ENCODE measurements at places on chromosomes 4 and X.

- DNase-seq: peak; percentile 31
Measured at GRCh38 chr4:138915756-138916155, 99.8 kb upstream of the NOCT start.

DNA sequence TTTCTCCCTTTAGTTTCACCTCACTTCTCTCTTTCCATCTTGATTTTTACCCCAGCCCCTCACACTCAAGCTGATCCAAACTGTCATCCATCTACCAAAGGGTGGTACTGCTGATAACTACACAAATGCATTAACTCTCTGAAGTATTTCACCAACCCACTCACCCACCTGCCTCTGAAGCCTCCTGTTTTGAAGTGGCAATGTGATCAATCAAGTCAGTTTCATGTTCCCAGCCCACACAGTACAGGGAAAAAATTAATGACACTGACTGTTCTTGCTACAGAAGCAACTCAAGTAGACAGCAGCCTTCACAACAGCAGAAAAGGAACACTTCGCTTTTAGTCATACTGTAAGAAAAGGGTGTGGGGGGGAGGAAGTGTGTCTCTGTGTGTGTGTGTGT is 183.0 kb upstream of the NOCT start:
- DNase-seq: no peak

DNA sequence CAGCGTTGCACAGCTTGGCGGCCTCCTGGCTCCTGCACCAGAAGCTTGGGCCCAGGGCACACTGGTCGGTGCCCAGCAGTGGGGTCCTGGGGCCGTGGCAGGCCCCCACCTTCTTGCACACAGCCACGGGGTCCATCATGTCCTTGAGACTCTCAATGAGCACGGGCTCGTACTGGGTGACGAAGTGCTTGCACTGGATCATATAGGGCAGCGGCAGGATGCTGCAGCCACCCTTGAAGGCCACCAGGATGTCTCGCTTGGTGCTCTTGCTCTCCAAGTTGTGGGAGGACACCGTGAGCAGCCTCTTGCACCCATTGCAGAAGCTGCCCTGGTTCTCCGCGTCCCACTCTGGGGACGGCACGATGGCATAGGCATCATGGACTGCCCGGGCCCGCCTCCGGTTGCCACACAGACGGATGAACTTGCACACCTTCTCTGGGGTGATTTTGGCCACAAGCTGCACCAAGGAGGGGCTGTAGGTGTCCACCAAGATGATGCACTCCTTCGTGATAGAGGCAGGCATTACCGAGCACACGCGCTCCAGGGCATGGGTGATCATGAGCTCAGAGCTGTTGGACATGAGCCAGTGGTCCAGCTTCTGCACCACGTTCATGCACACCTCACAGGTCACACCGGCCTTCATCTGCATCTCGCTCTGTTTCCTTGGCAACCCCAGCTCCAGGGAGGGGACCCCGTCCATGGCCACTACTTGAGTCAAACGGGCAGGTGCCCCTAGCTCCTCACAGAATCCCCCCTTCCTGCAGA is 1.2 kb downstream of the PSAPL1 start:
- no peak for DNase-seq

DNA sequence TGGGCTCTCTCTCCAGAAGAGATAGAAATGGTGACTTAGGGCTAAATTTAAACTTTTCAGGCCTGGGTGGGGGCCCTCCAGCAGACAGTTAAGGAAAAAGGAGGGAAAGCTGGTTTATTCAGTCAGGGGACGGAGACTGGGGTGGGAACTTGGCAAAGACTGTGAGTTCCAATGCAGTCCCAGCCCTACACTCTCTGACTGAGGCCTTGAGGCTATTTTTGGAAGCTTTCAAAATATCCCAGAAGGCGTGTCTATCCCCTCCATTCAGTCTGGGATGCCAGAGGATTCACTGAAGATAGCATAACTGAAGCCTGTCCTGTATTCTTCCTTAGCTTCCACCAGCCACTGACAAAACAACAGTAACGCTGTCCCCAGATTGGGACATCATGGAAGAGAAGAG is 32.1 kb upstream of the MSN start:
- DNase-seq: no peak

DNA sequence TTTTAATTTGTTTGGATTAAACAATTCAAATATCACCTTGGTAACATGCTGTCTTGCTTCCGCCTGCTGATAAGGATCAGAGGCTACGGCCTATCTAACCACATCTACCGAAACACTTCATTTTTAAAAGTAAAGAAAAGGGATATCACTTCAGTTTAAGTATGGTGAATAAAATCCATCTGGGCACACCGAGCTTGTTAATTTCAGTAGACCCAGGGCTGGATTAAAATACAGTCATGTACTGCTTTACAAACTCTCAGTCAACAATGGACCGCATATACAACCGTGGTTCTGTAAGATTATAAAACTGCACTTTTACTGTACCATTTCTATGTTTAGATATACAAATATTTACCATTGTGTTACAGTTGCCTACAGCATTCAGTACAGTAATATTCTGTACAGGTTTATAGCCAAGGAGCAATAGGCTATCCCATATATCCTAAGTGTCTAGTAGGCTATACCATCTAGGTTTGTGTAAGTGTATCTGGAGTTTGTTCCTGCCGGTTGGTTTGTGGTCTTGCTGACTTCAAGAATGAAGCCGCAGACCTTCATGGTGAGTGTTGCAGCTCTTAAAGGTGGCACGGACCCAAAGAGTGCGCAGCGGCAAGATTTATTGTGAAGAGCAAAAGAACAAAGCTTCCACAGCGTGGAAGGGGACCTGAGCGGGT is 40.0 kb downstream of the SEPTIN11 start:
- DNase-seq: no peak

- no peak for DNase-seq
Measured at GRCh38 chr4:106588891-106589290, 220.3 kb upstream of the GIMD1 start.

GRCh38 chr4:165556383-165556782 is 177.6 kb downstream of the CPE start:
- DNase-seq: no peak

DNA sequence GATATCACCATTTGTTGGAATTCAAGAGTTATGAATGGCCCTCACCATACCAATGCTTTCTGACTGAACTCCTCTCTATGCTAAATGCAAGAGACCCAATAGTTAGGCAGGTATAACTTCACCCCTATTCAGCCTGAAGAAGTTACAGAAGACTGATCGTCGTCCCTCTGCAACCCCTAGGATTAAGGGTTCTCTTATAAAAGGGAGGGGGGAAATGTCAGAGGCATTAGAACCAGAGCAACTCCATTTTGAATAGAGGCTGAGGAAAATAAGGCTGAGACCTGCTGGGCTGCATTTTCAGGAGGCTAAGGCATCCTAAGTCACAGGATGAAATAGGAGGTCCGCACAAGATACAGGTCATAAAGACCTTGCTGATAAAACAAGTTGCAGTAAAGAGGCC is 494.3 kb downstream of the SPRY1 start:
- no peak for DNase-seq

GRCh38 chrX:76253432-76253831 is 80.6 kb downstream of the PBDC1 start:
- peak; percentile 37 for DNase-seq

GRCh38 chr4:142064181-142064580 is 427.8 kb downstream of the IL15 start:
- DNase-seq: no peak

Measured in kidney (tissue), 22 donors.